ENCODE measurements at places on chromosomes 13 and 19.

DNA sequence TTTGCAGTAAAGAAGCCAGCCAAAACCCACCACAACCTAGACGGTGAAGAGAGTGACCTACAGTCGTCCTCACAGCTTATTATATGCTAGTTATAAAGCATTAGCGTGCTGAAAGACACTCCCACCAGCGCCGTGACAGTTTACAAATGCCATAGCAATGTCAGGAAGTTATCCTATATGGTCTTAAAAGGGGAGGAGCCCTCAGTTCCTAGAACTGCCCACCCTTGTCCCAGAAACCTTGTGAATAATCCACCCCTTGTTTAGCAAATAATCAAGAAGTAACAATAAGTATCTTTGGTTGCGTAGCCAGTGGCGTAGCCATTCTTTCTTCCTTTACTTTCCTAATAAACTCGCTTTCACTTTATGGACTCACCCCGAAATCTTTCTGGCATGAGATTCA, 227.9 kb upstream of the ARGLU1 start:
- DNase-seq: no peak

GRCh38 chr19:33443638-33444561, 70.4 kb downstream of the CEBPG start:
- no peak for DNase-seq

DNA sequence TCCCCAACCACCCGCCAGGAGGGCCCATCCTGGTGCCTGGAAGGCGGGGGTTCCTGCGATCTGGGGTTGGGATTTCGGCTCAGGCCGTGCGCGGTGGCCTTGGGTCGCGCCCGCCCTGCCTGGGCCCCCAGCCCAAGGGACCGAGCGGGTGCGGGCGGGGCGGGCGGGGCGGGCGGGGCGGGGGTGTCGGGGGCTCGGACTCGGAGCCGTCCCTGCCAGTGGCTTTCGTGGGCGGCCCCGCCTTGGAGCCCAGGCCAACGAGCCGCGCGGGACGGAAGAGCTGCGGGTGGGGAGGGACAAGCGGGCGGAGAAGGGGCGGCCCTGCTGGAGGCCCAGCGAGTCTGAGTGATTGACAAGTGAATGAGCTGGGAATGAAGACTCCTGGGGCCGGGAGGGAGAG, 24.6 kb upstream of the ZNF729 start:
- DNase-seq: no peak

DNA sequence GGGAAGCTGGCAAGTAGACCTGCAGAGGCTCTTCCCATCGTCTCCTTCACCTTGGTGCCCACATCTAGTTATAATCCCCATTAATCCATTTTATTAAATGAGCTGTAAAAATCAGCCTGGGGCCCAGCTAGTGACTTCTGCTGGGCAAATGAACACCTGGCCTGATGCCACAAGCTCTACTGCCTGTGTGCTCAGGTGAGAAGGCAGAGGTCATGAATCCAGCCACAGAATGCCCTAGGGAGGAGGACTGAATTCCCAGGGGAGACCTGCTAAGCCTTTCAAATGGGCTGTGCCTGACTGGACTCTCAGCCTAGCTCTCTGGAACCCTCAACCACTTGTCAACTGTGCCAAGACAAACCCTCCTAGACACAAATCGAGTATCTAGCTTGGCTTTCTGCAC, 74.0 kb downstream of the PDS5B start:
- no peak for DNase-seq

DNA sequence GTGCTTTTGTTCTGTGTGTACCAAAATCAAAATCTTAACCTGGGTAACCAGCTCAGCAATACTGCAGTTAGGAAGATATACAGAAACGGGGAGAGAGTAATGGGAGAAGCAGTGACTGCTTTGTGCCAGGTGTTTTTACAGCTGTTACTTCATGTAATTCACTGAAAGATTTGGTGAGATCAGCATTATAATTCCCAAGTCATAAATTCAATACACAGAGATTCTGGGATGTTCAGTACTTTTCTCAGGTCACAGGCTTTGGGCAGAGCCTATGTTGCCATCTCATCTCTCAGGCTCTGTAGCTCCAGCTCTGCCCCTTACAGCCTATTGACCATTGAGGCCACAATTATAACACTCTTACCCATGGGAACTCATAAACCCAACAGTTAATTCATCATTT, 138.5 kb downstream of the ZAR1L start:
- no peak for DNase-seq

DNA sequence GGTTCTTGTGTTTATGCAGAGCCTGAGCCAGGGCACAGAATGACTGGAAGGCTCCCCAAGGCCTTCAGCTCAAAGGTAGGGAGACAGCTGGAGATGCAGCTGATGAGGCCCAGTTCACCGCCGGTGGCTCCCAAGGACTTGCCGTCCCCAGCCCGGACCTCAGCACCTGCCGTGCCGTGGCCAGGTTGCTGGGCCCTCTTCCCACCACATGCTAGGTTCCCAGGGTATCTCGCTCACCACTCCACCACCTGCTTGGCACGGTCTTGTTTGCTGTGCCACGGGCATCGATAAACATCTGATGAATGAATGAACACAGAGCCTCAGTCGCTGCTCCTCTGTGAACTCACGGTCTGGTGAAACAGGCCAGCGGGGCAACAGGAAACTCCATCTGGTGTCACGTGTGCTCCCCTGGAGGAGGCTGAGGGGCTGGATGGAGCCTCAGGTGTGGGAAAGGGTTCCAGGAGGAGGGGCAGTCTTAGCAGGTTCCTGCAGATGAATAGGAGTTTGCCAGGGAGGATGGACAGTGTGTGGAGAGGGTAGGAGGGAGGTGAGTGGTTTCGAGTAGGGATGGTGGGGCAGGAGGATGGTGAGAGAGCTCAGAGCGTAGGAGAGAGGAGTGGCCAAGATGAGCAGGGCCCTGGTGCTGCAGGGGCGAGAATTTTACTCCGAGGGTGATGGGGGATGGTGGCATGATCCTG, 3.6 kb upstream of the KLK14 start:
- DNase-seq: no peak

GRCh38 chr19:46386151-46386550, 27.2 kb downstream of the CCDC8 start:
- no peak for DNase-seq

DNA sequence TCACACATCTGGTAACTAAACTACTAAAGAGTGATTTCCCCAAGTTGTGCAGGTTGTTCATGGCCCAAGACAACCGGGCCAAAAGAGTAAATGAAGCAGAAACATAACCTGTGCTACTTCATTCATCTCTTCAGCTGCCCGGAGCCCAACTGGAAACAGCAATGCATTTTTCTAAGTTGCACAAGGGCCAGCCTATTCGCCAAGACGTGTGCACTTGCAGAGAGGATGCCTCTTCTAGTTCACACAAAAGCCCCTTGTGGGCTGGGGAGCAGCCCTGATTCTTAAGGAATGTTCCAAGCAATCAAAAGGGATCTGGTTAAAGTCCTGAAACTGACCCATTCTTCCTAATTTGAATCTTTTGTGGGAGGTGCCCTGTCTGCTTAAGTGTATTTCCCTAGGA, 275.8 kb downstream of the SHISA2 start:
- DNase-seq: no peak

GRCh38 chr19:50844296-50844935, 10.3 kb upstream of the KLK3 start:
- no peak for DNase-seq

DNA sequence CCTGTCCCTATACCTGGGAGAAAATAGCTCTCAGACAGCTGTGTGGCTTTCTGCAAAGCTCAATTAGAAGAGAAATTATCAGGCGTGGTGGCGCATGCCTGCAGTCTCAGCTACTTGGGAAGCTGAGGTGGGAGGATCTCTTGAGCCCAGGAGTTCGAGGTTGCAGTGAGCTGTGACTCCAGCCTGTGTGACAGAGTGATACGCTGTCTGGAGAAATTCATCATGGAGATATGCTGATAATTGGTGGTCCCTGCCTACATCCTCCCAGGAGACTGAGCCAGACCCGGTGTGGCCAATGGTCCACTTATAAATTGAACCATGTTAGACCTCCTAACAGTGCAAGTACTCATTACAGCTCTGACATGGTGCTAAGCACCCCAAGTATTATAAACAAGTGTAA, 58.7 kb upstream of the ZNF599 start:
- no peak for DNase-seq

DNA sequence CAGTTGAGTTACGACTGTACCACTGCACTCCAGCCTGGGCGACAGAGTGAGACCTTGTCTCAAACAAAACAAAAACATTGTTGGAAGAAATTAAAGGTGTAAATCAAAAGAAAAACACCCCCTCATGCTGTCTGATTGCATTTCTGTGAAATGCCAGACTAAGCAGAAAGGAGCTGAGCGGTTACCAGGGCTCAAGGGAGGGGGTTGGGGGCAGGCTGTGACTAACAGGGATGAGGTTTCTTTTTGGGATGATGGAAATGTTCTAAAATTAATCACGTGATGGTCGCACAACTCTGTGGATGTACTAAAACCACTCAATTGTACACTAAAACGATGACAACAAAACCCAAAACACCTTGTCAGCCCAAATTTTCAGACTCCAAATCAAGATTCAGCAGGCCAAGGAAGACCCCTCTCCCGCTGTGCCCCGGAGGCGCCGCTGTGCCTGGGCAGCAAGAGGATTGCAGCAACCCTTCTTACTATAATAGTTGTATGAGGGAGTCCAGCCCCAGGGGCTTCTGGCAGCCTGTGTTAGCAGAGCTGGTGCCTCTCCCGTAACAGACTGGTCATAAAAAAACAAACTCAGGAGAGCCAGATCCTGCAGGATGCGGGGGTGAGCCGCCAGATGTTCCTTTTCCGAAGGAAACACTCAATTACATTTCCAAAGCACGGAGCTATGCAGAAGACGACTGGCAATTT, 20.9 kb downstream of the CAPS start:
- DNase-seq: no peak

DNA sequence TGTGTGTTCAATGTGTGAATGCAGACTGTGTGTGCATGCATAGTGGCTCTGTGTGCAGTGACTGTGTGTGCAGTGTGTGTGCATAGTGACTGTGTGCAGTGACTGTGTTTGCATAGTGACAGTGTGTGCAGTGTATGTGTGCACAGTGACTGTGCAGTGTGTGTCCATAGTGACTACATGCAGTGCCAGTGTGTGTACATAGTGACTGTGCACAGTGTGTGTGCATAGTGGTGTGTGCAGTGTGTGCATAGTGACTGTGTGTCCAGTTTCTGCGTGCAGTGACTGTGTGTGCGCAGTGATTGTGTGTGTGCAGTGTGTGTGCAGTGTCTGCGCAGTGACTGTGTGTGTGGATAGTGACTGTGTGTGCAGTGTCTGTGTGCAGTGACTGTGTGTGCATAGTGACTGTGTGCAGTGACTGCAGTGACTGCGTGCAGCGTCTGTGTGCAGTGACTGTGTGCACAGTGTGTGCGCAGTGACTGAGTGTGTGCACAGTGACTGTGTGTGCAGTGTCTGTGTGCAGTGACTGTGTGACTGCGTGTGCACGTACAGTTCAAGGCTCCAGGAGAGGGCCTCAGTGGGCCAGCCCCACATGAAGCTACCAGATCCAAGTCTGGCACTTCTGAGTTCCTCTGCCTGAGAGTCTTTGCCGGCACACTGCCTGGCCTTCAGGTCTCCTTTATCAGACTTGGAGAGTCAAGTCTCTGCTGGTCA, 90.3 kb downstream of the IER2 start:
- no peak for DNase-seq

Data from HuH-7.5 (cell line).